A375 (cell line): ENCODE measurements at places on chromosomes 1 and 21. TPM values are rescaled to one million over a fixed set of nuclear protein-coding genes. Genes with fewer than 3 reads are reported as not detected.

The IGSF3 gene
- 34.2 and 40.2 TPM in 2 replicates for total RNA-seq

The SLAMF6 gene
- not detected in 2 replicates for total RNA-seq

The COL9A2 gene
- total RNA-seq = 9.9 and 10.6 TPM in 2 replicates

The DMRTA2 gene
- 0.11 and 0.24 TPM in 2 replicates for total RNA-seq

The ACTN2 gene
- 0.32 and 2.0 TPM in 2 replicates for total RNA-seq

The IRF6 gene
- total RNA-seq = 0.03 and 0.04 TPM in 2 replicates

The ADIPOR1 gene
- total RNA-seq = 159 and 161 TPM in 2 replicates

The AMY1C gene
- not detected in 2 replicates for total RNA-seq

The KRTAP19-1 gene
- total RNA-seq = not detected in 2 replicates

The DDAH1 gene
- 8.9 and 11.8 TPM in 2 replicates for total RNA-seq
